ENCODE measurements at places on chromosomes 1 and 21.

- no peak for DNase-seq
Observed at GRCh38 chr1:216779686-216780085, 56.5 kb upstream of the ESRRG start.

DNA sequence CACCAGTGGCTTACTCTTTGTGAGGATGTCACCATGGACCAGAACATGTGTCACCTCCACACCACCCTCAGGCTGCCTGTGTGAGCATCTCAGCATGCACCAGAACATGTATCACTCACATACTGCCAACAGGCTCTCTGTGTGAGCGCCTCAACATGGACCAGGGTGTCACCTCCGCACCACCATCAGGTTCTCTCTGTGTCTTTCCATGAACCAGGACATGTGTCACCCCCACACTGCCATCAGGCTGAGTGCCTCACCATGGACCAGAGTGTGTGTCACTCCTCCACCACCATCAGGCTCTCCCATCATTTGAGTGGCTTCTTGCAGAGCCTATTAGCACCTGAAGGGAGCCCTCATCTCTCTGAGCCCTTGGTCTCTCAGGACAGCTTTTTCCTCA is 125.2 kb downstream of the ZNF648 start:
- no peak for DNase-seq

DNA sequence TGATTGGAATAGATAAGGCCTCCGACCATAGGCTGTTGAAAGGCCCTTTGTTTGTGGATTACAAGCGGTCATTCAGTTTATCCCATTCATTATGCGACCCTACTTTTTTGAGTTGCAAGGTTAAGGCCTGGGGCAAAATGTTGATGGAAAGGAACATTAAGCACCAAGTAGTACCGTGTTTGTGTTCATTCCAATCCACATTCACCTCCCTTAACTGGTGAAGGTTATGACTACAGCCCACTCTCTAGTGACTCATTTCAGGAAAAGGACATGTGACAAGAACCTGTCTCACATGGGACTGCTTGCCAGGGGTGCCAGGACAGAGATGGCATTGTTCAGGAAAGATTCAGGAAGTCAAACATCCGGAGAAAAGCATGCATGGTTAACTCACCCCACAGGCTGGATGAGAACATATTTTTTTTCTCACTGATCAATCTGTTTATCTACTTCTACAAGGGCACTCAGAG is 81.6 kb downstream of the CD58 start:
- DNase-seq: no peak

DNA sequence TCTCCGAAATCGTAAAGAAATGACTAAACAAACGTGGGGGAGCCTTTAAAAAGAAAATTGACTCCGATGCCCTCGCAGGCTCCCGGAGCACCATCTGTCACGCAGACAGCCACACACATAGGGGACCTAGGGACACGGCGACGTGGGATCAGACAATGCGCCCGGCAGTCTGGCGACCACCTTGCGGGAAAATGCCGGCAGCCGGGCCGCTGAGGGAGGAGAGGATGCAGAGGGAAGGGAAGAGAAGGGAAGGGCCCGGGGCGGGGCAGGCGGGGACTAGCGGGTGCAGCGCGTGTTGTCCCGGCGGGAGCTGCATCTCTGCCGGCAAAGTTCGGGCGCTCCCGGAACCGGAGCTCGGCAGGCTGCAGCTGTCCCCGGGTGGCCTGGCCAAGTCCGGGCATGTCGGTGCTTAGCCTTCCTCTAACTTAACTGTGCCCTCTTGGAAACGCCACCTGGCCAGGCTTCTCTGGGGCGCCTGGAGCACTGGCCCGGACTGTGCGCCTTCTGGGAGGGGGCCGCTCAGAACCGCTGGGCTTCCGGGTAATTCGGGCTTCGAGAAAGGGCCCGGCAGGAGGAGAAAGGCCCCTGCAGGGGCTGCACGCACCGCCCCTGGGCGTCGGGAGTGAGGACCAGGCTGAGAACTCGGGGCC is 1.8 kb downstream of the NHLH2 start:
- DNase-seq: no peak

DNA sequence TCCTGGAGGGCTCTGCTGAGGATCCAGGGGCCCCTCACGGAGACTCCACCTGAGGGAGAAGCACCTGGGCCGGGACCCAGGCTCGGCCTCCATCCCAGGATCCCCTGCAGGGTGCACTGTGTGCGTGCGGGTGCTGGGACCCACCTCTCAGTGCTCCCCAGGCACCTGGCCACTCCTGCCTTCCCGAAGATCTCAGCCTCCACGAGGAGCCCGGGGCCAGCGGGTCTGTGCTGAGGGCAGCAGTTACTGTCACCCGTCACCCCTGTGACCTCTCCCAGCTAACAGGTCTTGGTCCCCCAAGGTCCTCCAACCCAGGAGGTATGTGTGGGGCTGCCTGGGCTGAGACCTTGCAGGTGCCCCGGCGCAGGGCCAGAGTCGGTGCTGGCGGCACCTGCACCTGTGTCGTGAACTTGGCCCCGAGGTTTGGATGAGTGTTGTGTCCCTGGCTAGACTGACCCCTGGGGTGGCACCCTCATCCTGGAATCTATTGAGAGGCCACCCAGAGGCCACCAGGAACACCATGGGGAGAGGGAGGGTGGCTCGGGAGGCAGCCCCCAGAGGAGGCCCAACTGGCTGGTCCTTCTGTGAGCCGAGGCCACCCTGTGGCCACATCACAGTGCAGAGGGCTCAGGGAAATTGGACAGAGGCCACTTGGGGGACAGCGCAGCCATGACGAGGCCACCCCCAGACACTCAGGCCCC is 17.7 kb downstream of the MORN1 start:
- DNase-seq: peak; percentile 11

GRCh38 chr21:15651172-15651571 is 78.6 kb upstream of the USP25 start:
- DNase-seq: no peak

DNA sequence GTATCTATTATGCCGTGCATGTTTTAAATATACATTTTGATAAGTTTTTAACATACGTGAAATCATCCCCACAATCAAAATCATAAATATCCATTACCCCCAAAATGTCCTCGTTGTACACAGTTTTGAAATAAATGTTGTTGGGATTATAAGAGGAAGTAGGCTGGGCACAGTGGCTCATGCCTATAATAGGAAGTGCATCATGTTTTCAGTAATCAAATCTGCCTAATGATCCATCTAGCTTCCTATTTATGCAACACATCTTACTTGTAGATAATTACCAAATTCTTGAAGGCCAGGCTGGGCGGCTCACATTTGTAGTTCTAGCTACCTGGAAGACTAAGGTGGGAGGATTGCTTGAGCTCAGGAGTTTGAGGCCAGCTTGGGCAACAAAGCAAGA is 15.0 kb upstream of the IFNGR2 start:
- DNase-seq: no peak

DNA sequence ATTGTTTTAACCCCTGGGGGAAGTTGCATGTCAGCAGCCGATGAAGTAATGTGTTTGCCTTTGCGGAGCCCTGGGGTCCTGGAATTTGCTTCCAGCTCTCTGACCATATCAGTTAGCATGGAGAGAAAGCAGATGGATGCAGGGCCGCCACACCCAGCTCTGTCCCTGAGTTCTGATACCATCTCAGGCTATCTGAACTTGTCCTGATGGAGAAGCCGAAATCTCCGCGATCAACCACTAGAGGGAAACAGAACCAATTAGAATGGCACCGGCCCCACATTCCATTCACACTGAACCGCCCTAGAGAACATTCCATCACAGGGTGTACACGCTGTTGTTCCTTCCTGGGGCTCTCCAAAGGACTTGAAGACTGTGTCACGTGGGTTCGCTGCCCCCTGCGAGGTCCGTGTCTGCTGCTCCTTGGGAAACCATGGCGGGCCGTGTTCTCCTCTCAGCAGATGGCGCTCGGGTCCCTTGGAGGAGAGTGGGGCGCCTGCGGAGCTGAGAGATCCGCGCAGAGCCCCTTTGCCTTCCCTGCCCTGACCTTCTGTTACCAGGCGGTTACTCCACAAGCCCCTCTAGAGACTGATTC is 75.4 kb downstream of the ABCA4 start:
- peak; percentile 19 for DNase-seq

GRCh38 chr1:193355178-193355577 is 168.8 kb upstream of the B3GALT2 start:
- no peak for DNase-seq

GRCh38 chr1:154878371-154879037 is 8.4 kb upstream of the KCNN3 start:
- peak; percentile 75 for DNase-seq

DNA sequence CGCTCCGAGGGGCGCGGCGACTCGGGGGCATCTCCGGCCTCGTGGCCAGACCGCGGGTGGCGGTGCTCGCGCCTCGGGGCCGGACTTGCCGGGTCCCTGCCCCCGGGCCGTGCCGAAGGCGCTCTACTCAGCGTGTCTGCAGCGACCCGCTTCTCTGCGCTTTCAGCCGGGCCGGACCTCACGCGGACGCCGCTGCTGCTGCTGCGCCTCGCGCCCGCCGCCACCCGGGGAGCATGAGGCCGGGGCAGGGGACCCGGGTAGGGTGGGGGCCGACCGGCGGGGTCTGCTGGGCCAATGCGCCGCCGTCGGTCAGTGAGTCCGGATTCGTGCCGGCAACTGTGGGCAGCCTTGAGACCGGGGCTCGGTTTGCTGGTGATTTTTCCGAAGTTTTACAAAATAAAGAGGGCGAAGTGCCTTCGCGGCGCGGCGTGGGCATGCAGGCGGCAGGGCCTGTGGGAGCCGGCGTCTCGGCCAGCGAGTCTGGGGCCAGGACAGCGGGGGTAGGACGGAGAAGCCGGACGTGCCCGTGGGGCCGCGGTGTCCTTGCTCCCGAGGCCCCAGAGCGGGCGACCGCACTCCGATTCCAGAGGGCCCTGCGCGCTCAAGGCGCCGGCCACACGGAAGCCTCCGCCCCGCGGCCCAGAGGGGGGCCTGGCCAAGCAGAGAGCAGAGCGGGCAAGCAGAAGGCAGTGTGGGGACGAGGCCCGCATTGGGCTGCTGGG is 749 bp downstream of the FAM163A start:
- DNase-seq: no peak

- no peak for DNase-seq
Observed at GRCh38 chr1:61318319-61319125, 236.2 kb downstream of the NFIA start.

DNA sequence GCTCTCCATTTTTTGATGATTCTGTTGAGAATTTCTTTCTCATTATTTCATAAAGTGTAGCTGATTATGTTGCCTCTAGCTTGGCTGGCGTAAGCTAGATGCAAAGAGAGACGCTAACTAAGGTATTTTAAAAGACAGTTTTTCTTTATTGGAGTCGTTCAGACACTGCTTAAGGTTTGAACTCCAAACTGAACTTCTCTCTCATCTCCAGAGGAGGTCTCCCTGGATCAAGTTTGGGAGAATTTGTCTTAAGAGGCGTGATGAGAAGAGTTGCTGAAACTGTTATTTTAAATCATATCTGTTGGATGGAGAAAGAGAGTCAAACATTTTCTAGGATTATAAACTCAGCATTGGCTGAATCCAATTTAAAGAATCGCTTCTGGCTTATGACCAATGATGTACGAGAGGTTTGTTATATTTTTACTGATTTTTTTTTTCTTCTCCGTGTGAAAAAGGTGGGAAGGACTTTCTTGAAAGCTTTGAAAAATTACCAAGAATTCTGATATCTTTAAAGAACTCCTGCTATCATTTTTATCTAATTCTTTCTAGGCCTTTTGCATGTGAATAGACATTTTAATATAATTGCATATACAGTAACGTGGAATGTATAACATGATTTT is 34.0 kb downstream of the MAP3K7CL start:
- DNase-seq: no peak

GRCh38 chr1:42221952-42222606 is 57.5 kb upstream of the GUCA2A start:
- no peak for DNase-seq

DNA sequence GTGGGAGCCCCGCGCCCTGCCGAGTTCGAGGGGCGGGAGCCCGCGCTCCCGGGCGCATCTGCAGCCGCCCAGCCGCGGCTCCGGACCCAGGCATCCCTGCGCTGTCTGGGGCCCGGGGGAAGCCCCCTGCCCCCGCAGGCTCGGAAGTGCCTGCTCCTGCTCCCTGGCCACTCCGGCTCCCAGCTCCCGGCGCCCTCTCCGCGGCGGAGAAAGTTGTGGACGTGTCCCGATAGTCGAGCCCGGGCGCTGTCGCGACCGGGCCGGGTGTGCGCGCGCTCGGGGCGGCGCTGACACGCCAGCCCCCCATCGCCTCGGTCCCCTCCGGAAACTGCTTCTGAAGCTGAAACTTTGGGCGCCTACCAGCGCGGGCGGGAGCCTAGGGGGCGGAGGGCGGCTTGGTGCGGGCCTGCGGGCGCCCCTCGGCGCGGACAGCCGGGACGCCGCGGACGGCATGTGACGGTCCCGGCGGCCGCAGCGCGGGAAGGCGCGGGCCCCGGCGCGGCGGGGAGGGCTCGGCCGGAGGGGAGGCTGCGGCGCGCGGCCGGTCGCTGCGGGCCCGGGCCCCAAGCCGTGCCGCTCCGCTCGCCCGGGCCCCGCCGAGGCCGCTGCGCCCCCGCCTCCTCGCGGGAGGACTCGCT is 515 bp downstream of the MAN1C1 start:
- DNase-seq: peak; percentile 47

DNA sequence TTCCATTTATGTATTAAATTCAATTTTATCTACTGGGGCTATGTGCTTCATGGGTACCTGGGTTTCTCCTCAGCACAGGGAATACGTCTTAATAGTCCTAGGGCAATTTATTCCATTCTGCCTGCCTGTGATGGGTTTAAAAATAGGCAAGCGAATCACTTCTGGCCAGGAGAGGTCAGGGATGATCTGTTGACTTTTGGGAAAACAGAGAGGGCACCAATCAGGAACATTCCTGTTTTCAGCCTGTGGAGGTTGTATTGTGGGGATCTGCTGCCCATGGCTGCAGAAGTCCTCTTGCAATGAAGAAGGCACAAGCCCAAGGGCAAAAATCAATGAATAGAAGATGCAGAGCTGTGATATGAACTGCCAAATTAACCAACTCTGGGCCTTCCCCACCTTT is 303.1 kb downstream of the CTH start:
- DNase-seq: no peak

DNA sequence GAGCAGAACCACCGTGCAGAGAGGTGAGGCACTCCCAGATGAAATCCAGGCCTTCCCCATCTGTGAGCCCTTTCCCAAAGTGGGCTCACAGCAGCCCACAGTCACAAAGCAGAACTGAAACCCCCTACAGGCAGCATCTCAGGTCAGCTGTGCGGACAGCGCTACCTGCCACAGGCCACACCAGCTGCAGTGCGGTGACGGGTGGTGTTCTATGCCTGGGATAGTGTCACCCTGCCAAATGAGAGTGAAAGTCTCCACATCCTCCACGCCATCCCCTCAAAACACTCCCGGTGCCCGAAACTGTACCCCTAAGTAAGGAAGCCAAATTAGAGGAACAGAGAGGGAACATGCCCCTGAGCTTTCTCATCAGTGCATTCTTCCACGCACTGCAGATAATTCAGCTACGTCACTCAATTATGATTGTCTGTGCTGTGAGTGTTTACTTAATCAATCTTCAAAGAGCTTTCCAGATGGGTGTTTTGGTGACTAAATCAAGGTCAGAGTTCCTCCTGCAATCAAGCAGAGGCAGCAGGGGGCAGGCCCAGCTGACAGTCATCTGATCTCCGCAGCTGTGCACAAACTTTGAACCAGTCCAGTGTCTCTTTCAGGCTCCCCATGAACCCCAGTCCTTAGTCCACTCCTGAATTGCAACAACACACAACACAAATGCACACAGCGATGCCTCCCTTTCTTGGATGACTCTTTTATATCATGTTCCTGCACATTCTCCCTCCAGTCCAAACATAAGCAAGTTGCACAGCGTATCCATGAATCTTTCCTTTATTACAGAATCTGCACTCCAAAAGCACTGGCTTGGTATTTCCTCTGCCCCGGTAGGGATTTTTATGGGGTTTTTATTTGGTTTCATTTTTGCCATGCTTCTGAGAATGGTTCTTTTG is 150.0 kb downstream of the TOMM20 start:
- DNase-seq: peak; percentile 48
